Small intestine (tissue), 16 donors: ENCODE measurements at places on chromosomes 12 and 14. TPM values are rescaled to one million over a fixed set of nuclear protein-coding genes. Genes with fewer than 3 reads are reported as not detected.

DNA sequence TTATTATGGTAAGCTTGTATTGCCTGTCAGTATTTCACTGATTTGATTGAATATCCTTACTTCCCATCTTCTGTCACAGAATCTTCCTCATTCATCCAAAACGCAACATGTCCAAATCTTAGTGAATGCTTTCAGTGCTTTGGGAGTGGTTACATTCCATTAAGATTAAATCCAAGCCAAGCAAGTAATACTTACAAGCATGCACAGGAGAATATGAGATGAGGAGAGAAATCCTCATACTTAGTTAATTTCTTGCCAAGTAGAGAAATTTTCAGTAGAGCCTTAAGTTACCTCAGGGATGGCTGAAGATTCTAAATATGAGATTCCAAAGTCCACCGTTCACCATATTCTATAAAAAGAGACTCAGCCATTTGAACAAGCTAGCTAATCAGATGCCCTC, 316.0 kb downstream of the RAD51B start:
- no peaks in the 10 kb centered on the region for H3K36me3 ChIP-seq
- H3K4me3 ChIP-seq, result no peak overlapping the region
- H3K4me1 ChIP-seq, result no peaks in the 10 kb centered on the region
- no peak overlapping the region for H3K27ac ChIP-seq
- no peaks in the 10 kb centered on the region for H3K27me3 ChIP-seq
- DNase-seq, result no peak

- no peak overlapping the region for H3K27ac ChIP-seq
- H3K27me3 ChIP-seq, result no peaks in the 10 kb centered on the region
- no peak overlapping the region for H3K4me3 ChIP-seq
- no peaks in the 10 kb centered on the region for H3K4me1 ChIP-seq
- no peak for DNase-seq
- no peaks in the 10 kb centered on the region for H3K36me3 ChIP-seq
Observed at GRCh38 chr14:65604936-65605335, 192.4 kb downstream of the FUT8 start.

DNA sequence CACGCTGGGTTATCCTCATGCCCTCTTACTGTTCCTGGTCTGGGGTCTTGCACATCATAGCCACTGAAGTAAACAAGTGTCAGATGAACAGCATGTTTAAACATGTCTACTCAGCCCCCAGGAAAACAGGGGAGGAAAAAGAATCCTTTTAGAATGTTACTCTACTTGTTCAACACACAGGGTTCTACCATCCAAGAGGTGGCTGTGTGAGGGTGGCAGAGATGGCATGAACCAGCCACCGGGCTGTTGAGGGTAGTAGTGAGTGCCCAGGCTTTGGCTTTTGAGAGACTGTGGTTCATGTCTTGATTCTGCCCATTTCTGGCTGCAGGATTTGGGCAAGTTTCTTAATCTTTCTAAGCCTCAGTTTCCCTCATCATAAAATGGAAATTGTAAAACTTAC, 21.6 kb upstream of the CCND2 start:
- no peak for DNase-seq
- no peaks in the 10 kb centered on the region for H3K36me3 ChIP-seq
- no peaks in the 10 kb centered on the region for H3K4me1 ChIP-seq
- no peaks in the 10 kb centered on the region for H3K27me3 ChIP-seq
- H3K4me3 ChIP-seq, result no peak overlapping the region
- no peak overlapping the region for H3K27ac ChIP-seq

DNA sequence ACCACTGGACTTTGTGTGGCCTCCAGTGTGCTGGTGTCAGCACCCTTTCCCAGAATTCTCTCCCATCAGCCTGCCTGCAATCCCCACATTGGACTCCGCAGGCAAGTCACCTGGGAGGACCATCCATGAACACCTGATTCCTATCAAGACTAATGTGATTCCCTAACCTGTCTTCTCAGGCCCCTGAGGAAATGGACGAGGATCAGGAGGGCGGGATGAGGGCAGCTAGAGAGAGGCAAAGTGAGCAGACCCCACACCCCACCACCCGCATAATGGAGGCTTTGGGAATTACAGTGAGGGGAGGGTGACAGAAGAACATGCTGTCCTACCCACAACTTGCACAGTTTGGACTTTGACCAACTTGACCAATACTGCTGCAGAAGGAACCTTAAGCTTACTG, 60.9 kb upstream of the RFX4 start:
- H3K27ac ChIP-seq, result no peak overlapping the region
- no peaks in the 10 kb centered on the region for H3K36me3 ChIP-seq

The INSM2 gene
- not detected for polyA plus RNA-seq

The KRT76 gene
- polyA plus RNA-seq, result not detected

DNA sequence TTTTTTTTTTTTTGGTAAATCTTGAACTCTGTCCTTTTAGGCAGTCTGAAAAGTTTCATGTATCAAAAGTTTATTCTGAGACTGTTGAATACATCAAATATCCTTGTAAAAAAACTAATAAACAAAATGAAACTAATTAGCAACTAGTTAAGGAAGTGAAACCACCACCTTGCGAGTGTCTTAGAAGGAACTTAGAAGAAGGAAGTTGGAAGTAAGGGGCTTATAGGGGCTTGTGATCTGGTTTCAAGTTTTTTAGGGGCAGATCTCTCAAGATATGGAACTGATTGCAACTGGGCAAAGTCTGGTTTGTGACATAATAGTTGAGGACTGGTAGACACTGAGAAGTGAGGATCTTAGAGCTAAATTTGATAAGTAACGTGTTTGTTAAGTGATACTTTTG, 748.8 kb downstream of the C12orf50 start:
- no peaks in the 10 kb centered on the region for H3K4me1 ChIP-seq
- H3K27ac ChIP-seq, result no peak overlapping the region
- no peak overlapping the region for H3K4me3 ChIP-seq
- DNase-seq, result no peak

The ADCY4 gene
- polyA plus RNA-seq, result 16.4 TPM

GRCh38 chr14:90555126-90556011, 158.5 kb downstream of the CALM1 start:
- H3K4me3 ChIP-seq, result peak overlapping the region; percentile 18
- H3K27me3 ChIP-seq, result no peaks in the 10 kb centered on the region
- DNase-seq, result no peak

- H3K27me3 ChIP-seq, result no peaks in the 10 kb centered on the region
- H3K4me1 ChIP-seq, result no peaks in the 10 kb centered on the region
- no peak overlapping the region for H3K27ac ChIP-seq
Observed at GRCh38 chr14:104320611-104321086, 182.3 kb downstream of the KIF26A start.

The ZFHX2 gene
- polyA plus RNA-seq, result not detected

- peaks cover 2% of the 10 kb centered on the region for H3K27me3 ChIP-seq
- H3K4me1 ChIP-seq, result no peaks in the 10 kb centered on the region
- no peak overlapping the region for H3K27ac ChIP-seq
- no peak overlapping the region for H3K4me3 ChIP-seq
- DNase-seq, result no peak
- no peaks in the 10 kb centered on the region for H3K36me3 ChIP-seq
Observed at GRCh38 chr12:132286912-132287311, 42.5 kb downstream of the GALNT9 start.

- H3K27ac ChIP-seq, result no peak overlapping the region
- no peak overlapping the region for H3K4me3 ChIP-seq
- H3K4me1 ChIP-seq, result peaks cover 6% of the 10 kb centered on the region
- H3K27me3 ChIP-seq, result no peaks in the 10 kb centered on the region
- no peak for DNase-seq
Observed at GRCh38 chr12:82082501-82082900, 275.7 kb downstream of the CCDC59 start.
